ENCODE measurements at places on chromosomes 13 and 19.

- no peak for DNase-seq
These were observed 180.5 kb downstream of the COL4A1 start for GRCh38 chr13:110126391-110126961.

- DNase-seq = no peak
These were observed 20.0 kb downstream of the MAST1 start for GRCh38 chr19:12858041-12858928.

DNA sequence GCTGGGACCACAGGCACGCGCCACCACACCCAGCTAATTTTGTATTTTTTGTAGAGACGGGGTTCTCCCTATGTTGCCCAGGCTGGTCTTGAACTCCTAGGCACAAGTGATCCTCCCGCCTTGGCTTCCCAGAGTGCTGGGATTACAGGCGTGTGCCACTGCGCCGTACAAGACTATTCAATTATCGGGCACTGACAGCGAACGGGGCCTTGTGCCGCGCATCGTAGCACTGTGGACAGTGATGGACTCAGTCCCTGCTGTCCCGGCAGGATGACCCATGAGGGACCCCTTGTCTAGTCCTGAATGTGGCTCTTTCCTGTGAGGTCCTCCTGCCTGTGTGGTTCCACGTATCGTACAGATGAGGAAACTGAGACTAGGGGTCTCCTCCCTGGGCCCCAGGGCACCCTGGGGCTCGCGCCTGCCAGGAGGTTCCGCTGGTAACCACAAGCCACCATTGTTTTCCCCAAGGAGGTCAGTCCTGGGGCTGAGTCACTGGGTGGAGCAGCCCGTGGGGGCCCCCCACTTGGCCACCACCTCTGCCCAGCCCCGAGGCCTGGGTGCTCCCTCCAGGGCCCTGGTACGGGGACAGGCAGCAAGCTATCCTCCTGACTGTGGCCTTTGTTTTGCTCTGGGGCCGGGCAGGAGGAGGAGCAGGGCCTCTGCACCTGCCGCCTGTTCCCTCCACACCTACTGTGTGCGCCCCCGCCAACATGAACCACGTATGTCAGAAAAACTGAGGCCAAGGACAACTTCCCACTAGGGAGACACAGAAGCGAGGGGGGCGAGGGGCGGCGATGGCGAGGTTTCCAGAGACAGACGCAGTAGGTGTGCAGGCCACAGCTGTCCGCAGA is 2.9 kb upstream of the TCF3 start:
- DNase-seq = no peak

- no peak for DNase-seq
These were observed 89.5 kb downstream of the SPRY2 start for GRCh38 chr13:80251403-80251802.

- DNase-seq = no peak
These were observed 52.8 kb downstream of the ELF1 start for GRCh38 chr13:40966298-40966697.

DNA sequence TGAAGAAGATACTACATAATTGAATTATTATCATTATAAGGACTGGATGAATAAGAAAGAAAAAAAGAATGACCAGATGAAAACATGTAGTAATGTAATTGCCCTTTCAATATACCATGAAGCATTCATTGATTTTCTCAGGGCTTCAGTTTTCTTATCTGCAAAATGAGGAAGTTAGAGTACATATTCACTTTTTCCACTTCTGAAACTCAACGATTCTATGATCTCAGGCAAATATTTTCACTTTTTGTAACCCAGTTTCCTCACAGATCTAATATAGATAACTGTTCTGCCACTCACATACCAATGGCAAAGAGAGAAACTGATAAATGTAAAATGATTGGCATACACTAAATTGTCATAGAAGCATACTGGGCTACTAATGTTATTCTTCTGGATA is 856.6 kb upstream of the KLHL1 start:
- no peak for DNase-seq

DNA sequence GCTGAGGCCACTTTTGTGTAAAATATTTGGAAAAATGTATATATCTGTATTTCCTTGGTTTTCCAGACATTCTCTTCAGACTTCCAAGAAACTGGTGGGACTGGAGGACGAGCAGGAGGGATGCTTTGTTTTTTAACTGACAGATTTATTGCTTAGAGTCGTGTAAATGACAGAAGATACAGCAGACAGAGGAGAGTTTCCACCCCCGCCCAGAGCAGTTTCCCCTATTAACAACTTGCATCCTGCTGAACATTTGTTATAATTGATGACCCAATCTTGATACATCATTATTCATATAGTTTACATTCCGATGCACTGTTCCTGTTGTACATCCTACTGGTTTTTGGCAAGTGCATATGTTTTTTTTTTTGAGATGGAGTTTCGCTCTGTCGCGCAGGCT is 7.1 kb upstream of the DOCK6 start:
- DNase-seq = no peak

GRCh38 chr13:92806215-92806614 is 420.4 kb upstream of the GPC6 start:
- DNase-seq = no peak

GRCh38 chr13:76570510-76570971 is 315.7 kb downstream of the KCTD12 start:
- no peak for DNase-seq

GRCh38 chr13:113187263-113187669 is 21.2 kb downstream of the PCID2 start:
- peak; percentile 62 for DNase-seq

DNA sequence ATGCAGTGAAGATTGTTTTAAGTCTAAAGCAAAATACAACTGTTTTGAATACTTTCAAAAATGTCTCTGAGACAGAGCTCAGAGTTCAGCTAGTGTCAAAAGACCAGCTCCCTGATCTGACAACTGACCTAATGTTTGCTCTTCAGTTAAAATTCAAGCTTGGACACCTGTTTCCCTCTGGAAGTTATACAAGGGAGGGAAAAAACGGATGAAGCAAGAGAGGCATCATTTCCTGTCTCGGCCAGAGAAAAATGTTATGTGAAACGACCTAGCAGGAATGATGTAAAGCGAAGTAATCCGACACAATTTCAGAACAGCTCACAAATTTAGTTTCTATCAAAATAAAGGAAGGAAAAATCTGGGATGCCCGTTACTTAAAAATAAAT is 59.4 kb downstream of the ZAR1L start:
- no peak for DNase-seq

GRCh38 chr19:15456871-15457700 is 7.3 kb downstream of the RASAL3 start:
- DNase-seq = no peak

GRCh38 chr19:7636691-7637373 is at the start of gene STXBP2:
Gene STXBP2 (plus strand): TSS chr19:7637110. CDS start chr19:7637150, 40 bp downstream.
- DNase-seq = peak; percentile 93

- DNase-seq = no peak
These were observed 1.1 kb downstream of the COMP start for GRCh38 chr19:18789883-18790565.

- DNase-seq = no peak
These were observed 38.2 kb upstream of the CEACAM21 start for GRCh38 chr19:41537789-41538188.

DNA sequence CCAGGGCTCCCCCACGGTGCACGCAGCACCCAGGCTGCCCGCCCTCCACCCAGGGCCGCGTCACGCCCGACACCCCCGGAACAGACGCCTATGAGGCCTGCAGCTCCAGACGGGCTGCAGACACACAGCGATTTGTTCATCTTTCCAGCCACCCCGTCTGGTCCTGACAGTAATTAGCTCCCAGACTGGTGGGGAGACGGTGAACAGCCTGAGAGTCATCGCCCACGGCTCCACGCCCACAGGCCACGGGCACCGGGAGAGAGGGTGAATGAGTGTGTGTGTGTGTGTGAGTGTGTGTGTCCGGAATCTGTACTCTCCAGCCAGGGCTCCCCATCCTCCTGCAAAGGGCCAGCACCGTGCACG is 18.1 kb downstream of the GADD45B start:
- DNase-seq = peak; percentile 39

- DNase-seq = no peak
These were observed 9.3 kb downstream of the ZNF582 start for GRCh38 chr19:56383826-56384605.

- no peak for DNase-seq
These were observed 25.9 kb upstream of the FNDC3A start for GRCh38 chr13:48949566-48950500.

DNA sequence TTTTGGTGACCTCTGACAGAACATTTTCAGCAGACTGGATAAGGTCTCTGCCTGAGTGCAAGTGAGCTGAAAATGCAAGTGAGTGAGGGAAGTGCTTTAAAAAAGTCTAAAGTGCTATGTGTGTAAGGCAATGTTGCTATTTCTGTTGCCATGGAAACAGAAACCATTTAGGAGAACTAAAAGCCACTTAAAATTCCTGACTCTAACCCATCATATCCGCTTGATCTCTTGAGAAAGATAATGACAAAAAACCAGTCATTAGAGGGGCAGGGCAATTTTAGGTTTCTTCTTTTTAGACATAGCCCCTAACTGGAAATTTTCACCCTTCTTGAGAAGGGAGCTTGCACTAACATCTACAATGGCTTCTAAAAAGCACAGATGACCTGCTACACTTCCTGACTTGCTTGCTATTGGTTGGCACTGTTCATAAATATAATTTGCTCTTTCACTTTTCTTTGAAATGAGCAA is at the start of gene CYSLTR2:
Gene CYSLTR2, plus strand, starts transcription at position 458 of the 468 bp plus-strand sequence. CDS start 52,889 bp downstream, outside the sequence.
- no peak for DNase-seq

Data from activated CD8-positive, alpha-beta memory T cell treated with anti-CD3 and anti-CD28 coated beads, Interleukin-2, amount 50 U/mL, for 4 hours (primary cell).